ENCODE measurements at places on chromosomes 2 and 18.
A peak's percentile ranks its signal among the peaks of the same experiment; 100 is the strongest.

- DNase-seq = no peak
These were observed 115.9 kb upstream of the ARHGAP28 start for GRCh38 chr18:6613581-6613980.

- DNase-seq = peak; percentile 34
These were observed at the start of gene ADCY3 for GRCh38 chr2:24920098-24920808. ADCY3 (minus strand) TSS chr2:24920237; CDS start chr2:24918987, 1,250 bp downstream.

GRCh38 chr2:66852953-66853352 lies 418.0 kb downstream of the MEIS1 start:
- no peak for DNase-seq

- no peak for DNase-seq
These were observed 73.9 kb upstream of the WDR75 start for GRCh38 chr2:189367343-189367742.

DNA sequence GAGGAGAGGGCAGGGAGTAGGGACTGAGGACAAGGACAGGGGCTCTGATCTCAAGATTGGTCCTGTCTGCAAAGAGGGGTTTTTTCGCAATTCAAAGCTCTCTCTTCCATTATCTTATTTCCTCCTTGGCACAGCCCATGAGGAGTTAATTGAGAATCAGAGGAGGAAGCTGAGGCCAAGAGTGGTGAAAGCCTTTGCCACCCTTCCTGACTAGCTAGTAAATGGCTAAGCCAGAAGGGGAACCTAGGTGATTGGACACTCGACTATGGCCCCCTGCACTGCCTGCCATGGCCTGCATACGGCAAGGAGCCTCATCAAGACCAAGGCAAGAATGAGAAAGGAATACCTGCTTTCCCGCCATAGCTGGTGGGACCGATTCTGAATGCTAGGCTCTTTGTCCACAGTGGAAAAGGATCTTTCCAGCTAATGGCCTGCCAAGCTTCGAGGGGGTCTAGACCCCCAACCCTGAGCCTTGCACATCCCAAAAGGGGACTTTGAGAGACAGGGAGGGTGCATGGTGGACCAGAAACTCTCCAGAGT lies 237.9 kb downstream of the HAUS1 start:
- DNase-seq = no peak

GRCh38 chr2:113278742-113279139 lies at the start of gene PAX8:
PAX8 (minus strand) TSS chr2:113278921; CDS start chr2:113278394, 527 bp downstream.
- DNase-seq = no peak

DNA sequence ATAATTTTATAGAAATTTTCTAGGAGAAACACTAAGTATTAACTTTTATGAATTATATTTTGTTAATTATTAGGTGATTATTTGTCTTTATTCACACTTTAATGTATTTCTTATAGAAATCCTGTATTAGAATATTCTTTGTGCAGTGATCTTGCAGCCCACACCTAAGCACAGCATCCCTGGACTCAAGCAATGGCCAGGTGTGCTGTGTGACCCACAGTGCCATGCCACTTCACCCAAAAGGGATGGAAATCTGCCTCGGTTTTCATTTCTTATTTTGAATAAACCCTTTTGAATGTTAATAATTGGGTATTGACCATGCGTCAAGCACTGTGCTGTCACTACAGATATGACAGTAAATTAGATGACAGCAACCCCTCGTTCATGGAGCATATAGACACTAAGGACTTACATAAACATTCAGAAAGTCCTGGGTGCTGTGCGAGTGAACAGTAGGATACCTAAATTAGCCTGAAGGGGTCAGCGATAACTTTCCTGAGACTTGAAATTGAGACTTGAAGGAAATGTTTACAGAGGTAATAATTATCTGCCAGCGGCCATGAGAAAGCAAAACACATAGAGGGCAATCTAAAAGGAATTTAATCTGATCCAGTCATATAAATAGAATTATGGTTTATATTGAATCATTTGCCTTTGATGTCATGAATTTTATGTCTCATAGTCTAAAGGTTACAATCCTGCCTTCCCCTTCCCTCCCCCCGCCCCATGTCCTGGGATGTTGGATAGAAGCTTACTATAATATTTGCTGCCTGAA lies 52.7 kb upstream of the CALCRL start:
- DNase-seq = no peak

- DNase-seq = no peak
These were observed 121.0 kb downstream of the RAPGEF4 start for GRCh38 chr2:172856606-172857005.

DNA sequence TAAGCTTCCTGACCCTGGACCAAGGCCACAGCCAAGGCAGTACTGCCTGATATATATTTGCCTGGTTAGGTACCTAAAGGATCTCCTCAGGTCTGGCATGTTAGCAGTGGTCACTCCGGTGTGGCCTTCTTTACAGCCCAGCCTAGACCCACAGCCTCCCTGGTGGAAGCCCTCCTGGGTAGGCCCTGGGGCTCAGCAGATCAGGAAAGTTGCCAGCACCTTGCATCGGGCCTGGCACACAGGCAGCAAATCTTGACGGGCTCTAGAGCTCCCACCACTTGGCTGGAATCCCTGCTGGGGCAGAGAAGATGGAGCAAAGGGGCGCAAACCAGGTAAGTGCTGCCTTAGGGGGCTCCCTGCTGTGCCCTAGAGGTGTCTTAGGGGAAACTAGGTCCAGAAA lies 40.9 kb upstream of the ATP6V1B1 start:
- no peak for DNase-seq

- DNase-seq = no peak
These were observed 200.8 kb downstream of the PLCL1 start for GRCh38 chr2:198004921-198005829.

DNA sequence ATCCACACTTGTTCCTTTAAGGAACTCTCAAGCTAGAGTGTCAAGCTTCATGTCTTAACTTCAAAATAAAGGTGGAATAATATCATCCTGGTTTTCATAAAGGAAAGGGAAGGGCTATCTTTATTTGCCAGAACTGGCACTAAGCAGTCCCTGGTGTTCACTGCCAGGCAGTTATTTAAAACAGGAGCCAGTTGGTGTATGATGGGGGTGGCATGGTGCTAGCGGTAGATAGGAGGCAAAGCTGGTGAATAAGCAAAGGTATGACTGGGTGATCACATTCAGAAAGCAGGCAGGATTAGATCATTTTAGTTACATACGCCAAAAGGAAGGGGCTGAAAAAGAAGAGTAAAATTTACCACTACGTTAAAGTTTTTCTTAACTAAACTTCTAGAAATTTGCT lies 776.3 kb downstream of the BCL11A start:
- DNase-seq = no peak

DNA sequence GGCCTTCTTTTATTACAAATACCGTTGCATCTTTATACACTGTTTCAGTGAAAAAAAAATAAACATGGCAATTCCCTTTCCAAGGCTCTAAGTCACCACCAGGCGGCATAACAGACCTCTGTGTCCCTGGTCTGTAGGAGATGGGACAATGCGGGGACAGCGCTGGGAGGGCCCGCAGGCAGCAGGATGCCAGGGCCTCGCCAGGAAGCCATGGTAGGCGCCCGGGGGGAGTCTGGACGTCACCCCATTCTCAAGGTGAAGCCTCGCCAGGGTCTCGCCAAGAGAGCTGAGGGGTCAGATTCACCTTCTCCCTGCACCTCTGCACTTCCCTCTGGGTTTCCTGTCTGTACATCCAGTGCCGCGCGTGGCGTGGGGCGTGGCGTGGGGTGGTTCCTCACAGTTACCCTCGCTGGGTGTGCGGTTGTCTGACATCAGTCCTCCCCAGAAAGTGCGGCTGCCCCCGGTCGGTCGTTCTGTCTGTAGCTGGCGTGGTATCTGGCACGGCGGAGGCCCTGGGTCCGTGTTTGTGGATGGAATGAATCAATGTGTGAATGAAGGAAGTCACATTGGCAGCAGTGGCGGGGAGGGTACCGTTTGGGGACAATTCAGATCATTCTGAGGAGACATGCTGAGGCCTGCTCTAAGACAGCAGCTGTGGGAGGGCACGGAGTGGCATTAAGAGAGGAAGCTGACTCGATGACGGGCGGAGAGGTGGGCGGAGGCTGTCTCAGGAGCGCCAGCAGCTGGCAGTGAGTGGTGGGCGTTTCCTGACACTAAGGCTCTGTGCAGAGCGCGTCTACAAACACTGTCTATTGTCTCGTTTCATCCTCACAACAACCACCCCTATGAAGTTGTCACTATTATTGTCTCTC lies 46.0 kb downstream of the LRRFIP1 start:
- peak; percentile 76 for DNase-seq

- DNase-seq = no peak
These were observed 48.9 kb upstream of the NABP1 start for GRCh38 chr2:191629001-191629453.

- no peak for DNase-seq
These were observed 38.4 kb upstream of the MBP start for GRCh38 chr18:77170890-77171410.

DNA sequence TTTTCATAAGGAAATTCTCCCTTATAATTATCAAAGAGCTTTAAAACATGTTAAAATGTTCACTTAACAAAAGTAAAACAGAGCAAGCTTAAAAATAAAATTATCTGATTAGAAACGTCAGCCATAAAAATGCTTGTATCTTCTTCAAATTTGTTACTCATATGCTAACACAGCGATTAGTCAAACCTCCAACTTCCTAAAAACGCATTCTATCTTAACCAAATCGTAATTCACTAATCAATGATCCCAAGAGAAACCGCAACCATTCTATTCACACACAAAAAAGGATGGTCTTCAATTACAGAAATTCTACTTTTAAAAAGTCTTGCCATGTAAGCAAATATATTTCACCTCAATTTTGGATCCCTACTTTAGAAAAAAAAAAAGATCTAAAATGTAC lies 1.9 kb downstream of the STK17B start:
- no peak for DNase-seq

- DNase-seq = no peak
These were observed 149.1 kb upstream of the GATA6 start for GRCh38 chr18:22020127-22020866.

GRCh38 chr2:219129589-219129988 lies 31.0 kb downstream of the NHEJ1 start:
- DNase-seq = no peak

GRCh38 chr18:8721716-8722115 lies 16.4 kb downstream of the MTCL1 start:
- DNase-seq = no peak

DNA sequence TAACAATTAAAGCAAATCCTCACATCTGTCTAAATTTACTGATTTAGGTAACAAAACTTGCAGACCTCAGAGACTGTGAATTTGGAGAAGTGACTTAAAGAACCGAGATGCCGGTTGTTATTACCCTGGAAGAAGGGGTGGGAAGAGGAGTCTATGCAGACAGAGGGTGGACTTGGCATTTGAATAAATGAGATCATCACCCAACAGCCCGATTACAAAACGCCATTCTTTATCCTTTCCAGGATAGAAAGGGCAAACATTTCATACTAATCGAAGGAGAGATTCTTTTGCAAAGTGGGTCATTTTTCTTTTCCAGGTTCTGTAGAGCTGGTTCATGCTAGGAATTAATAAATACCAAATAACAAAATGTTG lies 73.1 kb upstream of the TPO start:
- DNase-seq = no peak

- DNase-seq = no peak
These were observed 34.1 kb downstream of the HK2 start for GRCh38 chr2:74867841-74868658.

DNA sequence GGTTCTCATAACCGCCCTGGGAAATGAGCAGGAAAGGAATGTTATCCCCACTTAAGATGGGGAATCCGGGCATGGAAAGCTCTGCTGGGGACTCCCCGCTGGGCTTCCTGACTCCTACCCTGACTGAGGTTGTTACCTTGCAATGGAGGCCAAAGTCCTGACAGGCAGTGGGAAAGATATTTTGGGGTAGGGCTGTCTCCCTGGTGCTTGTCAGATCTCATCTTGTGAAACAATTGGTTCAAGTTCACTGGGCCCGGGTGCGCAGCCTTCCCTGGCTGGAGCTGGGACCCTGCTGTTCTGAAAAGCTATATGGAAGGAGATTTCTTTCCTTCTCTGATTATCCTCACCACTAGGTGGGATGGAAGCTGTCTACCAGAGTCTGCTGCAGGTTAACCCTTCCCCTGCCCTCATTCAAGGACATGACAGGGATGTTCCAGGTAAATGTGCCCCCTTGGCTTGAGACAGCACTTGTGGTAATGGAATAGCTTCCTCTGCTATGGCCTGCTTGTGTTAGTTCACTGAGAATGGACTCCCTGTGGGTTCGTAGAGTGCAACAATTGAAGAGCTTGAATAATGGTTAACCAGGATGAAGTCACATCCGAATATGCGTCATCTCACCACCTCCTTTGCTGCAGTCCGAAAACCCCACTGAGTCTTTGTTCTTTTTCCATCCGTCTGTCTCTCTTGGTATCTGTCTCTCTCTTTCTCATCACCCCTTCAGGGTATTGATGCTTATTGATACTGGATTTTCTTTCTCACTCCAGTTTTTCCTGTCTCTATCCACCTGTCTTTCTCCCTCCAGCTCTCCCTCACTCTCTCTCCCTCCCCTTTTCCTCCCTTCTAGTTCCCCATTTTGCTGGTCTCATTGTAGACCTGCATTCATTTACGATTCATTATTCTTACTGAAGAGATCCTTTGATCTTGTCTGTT lies 67.8 kb upstream of the EPAS1 start:
- DNase-seq = no peak

DNA sequence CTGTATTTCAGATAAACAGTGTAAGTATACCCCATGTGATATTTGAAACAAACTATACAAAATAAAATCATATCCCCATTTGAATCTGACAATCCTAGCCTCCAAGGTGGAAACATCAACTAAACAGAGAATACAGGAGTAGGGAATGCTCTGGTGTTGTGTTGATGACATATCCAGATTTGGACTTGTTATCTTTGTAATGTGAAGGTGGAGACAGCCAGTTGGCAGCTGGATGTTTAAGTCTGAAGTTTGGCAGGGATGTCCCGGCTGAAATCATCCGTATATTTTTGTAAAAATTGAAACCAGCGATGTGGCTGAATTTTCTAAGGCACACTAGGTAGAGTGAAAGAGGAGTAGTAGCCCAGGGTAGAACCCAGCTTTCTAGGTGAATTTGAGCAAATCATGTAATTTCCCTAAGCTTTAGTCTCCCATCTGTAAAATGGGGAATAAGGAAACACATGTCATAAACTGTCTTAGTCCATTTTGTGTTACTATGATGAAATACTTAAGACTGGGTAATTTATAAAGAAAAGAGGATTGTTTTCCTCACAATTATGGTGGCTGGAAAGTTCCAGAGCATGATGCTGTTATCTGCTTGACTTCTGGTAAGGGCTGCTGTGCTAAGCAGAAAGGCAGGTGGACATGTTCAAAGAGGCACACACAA lies 246.6 kb upstream of the APCDD1 start:
- no peak for DNase-seq

DNA sequence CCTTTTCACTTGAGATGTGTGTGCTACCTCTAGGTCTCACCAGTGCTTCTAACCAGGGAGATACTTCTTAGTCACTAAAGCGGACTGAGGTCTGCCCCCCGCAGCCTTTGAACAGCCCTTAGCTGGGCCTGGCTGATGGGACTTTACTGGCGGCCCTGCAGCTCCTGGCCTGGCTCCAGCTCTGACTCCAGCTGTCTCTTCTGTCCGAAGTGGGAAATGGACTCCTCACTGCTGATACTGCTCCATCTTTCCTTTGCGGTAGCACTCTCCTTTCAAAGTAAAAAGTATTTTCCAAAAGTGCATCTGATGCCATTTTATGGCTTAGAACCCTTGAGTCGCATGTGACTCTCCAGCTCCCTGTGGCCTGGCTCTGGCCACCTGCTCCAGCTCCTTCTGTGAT lies 64.5 kb downstream of the ATP9B start:
- no peak for DNase-seq

All from activated naive CD8-positive, alpha-beta T cell treated with anti-CD3 and anti-CD28 coated beads, Interleukin-2, amount 50 U/mL, for 16 hours (primary cell).